ENCODE measurements at places on chromosomes 5 and 9.
A peak's percentile ranks its signal among the peaks of the same experiment; 100 is the strongest.

- no peak for DNase-seq
Observed at GRCh38 chr9:95140821-95141220, 176.7 kb downstream of the FANCC start.

DNA sequence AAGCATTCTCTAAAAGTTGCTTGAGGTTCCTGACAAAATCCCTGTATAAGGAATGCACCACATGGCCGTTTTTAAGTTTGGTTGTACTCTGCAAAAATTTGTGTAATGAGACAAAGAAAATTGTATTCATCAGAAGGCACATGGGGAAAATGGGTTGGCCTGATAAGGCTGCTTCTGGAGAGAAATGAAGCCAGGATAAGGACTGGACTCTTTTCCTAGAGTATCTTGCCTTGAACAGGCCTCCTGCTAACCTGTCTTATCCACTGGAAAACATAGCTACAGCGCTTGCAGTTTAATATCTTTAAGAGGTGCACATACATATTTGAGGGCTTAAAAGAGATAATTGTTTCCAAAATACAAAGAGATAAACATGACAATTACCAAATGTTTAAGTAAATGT, 41.4 kb upstream of the IFNK start:
- no peak for DNase-seq

DNA sequence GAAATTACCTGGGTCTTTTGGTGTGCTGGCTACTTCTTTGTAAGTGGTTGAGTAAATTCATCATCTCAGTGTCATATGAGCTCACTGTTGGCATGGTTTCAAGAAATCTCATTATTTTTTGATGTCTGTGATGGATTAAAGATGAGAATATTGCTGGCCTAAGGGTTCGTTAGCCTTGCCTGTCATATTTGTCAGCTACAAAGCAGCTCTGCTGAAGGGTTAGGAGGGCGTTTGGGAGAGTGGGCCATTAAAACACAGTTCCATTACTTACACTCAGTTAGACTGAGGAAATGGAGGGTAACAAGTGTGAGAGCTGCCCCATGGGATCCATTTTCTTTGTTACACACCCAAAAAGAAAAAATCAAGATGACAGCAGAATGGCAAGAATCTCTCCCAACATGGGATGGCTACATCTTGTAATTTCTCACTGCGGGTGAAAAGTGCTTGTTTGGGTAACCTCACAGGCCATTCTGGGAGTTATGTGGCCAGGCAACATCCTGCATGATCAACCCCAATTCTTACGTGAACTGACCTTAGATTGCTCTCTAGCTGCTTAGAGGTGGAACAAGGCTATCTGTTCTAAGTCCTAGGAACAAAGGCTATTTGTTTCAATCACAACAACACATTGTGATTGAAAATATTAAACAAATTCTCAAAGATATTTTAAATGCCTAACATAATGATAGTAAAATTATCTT, 609.5 kb upstream of the RGMB start:
- no peak for DNase-seq

DNA sequence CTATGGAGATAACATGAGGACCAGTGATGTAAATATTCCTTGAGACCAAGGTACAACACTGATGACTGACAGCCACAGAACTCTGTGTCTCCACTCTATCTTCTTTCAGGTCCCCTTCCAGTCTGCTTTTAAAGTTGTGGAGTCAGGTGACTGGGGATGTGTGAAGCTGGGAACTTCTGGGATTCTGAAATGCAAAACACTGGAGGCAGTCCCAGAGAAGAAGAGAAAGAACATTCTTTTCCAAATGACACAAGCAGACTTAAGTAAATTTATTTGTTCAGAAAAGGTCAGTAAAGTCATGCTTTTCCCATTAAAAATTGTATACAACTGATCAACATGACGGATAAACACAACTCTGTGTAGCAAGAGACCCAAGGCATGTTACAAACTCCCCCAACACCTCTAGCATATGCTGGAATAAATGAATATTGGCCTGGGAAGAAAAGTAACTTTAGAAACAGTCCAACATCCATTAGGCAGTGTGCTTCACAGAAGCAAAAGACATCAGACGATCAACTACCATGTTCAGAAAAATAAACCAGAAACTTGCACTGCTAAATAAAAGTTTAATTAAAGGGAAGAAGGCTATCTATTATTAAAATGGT, 92.4 kb upstream of the IFNK start:
- no peak for DNase-seq

GRCh38 chr5:10268100-10268499, 18.0 kb downstream of the CCT5 start:
- DNase-seq: no peak

GRCh38 chr9:16207161-16207560, 654.3 kb downstream of the CCDC171 start:
- DNase-seq: peak; percentile 77

Data from fibroblast of skin of scalp (primary cell).